Heart right ventricle (tissue), 16 donors: ENCODE measurements at places on chromosomes 16 and 17. TPM values are rescaled to one million over a fixed set of nuclear protein-coding genes. Genes with fewer than 3 reads are reported as not detected.

ZNF469 gene
- 0.73 TPM for polyA plus RNA-seq

- DNase-seq = no peak
Measured at GRCh38 chr17:3927628-3928340, 11.5 kb upstream of the P2RX1 start.

- DNase-seq = peak; percentile 10
Measured at GRCh38 chr16:63744077-63744874, 1377.6 kb downstream of the CDH11 start.

MYCBPAP gene
- polyA plus RNA-seq = 0.80 TPM

B9D1 gene
- 9.4 TPM for polyA plus RNA-seq

DNA sequence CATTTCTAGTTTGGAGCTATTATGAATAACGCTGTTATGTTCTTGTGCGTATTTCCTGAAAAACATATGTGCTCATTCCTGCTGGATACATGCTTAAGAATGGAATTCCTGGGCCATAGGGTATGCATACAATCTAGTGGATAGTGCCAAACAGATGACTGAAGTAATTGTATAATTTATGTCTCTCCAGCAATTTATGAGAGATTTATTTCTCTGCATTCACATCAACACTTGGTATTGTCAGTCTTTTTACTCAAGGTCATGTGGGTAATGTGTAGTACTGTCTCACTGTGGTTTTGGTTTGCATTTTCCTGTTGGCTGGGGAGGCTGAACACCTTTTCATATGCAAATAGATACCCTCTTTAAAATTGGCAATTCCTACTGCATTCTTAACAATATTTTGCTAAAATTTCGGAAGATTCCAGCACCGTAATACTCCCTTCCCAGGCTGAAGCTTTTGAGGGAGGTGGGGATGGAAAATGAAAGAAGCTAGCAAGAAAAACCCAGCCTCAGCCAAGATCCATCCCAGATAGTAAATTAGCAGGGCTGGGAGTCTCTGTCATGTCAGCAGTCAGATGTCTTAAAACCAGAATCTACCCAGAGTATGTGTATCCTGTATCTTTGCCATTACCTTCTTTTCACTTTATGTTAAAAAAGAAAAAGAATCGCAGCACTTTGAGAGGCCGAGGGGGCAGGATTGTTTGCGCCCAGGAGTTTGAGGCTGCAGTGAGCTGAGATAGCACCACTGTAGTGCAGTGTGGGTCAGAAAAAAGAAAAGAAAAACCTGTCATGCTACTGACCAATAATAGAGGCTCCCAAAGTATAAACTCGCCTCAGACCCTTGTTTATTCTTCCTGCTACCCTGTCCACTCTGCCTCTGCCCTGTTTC, 204.9 kb downstream of the LGALS9B start:
- DNase-seq = no peak

NPIPB6 gene
- 0.22 TPM for polyA plus RNA-seq

TANGO6 gene
- 5.8 TPM for polyA plus RNA-seq

DNA sequence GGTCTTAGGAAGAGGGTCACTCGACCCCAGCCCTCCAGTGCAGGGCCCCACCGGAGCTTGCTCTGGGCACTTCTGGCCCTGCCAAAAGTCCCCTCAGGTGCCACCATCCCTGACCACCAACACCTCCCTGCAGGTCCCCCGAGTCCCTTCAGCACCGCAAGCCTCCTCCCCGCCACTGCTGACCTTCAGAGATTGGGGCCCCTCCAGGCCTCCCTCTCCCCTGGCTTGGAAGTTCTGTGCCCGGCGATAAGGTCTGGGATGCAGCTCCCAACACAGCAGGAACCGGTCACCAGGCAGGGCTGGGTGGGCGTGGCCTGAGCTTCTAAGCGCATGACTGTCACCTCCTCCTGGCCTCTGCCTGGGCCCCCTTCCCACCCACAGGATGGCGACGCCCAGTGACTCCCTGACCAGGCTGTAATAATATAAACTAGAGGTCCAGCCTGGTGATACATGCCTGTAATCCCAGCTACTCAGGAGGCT, 11.2 kb downstream of the PIEZO1 start:
- peak; percentile 79 for DNase-seq

DRC3 gene
- 0.55 TPM for polyA plus RNA-seq

DNA sequence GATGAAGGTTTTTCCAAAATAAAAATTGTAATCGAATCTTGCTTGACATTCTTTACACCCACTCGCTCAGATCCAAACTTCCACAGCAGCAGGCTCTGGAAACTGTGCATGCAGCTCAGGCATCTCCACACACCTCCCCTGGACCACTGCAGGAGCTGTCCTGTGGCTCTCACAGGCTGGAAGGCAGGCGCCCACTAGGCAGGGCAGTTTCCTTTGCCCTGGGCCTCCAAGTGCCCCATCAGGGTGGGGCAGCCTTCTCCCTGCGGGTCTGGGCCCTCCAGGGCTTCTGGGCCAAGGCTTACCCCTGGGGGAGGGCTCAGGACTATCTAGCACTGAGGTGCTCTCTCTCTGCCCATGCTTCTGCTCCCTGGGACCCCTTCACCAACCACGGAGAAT, 114.5 kb upstream of the RPL38 start:
- DNase-seq = no peak

PLD2 gene
- polyA plus RNA-seq = 20.7 TPM

DNA sequence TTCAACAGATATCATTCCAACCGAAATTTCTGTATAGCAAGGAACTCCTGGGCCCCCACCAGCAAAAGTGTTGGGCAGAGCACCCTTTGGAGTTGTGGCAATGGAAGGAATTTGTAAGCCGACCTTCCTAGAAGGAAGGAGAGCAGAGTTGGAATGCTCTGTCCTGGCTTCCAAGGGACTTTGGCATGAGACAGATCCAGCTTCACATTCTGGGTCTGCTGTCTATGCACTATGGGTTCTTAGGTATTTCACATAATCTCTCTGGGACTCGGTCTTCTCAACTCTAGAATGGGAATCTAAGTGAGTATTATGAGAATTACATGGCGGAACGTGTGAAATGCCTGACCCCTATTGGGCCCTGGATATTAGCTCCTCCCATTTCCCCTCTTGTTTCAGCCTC, 63.2 kb upstream of the MARCHF10 start:
- DNase-seq = no peak

- no peak for DNase-seq
Measured at GRCh38 chr16:28303132-28303531, 10.8 kb downstream of the SBK1 start.

GRCh38 chr17:82605939-82606600, 42.2 kb downstream of the WDR45B start:
- no peak for DNase-seq

HSPB9 gene
- 0.29 TPM for polyA plus RNA-seq

SHBG gene
- polyA plus RNA-seq = 1.3 TPM

GRCh38 chr16:65523283-65523944, 401.6 kb upstream of the CDH11 start:
- no peak for DNase-seq

TMIGD1 gene
- polyA plus RNA-seq = not detected

DNA sequence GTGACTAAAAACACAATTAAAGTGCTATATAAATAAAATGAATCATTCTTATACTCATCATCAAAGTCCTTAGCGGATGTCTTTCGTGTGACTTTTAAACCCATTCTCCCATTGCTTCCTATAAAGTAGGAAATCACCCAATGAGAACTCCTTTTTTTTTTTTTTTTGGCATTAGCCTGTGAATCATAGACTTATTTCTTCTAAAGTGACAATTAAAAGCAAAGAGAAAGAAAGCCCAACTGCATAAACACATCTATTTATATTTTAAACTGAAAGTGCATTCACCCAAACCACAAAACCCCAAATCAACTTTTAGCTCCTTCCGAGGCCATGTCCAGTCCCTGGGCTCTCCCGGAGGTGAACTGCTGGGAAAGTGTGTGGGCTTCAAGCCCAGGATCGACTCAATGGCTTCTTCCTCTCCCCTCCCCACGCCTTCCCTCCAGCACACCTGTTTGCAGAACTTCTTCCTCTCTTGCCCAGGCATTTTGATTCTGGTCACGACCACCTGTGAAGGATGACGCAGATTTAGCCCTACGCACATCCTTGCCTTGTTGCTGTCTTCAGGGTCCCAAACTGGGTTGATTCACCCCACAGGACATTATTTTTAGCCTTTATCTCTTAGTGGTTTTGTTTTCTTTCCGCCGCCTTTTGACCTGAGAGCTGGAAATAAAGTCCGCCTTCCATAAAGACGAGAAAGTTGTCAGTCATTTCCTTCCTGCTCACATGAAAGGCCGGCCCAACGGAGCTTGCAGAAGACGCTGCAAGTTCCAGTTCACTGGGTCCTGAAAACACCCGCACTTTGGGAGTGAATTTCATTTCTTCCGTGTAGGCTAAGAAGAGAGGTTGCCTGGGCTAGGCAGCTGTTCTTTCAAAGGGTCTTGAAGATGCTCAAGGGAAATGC, 166.8 kb downstream of the MAP2K6 start:
- no peak for DNase-seq

- no peak for DNase-seq
Measured at GRCh38 chr17:63445571-63445953, 544 bp downstream of the CYB561 start.

GRCh38 chr16:3141781-3142311, 7.0 kb downstream of the ZNF213 start:
- DNase-seq = no peak

DNA sequence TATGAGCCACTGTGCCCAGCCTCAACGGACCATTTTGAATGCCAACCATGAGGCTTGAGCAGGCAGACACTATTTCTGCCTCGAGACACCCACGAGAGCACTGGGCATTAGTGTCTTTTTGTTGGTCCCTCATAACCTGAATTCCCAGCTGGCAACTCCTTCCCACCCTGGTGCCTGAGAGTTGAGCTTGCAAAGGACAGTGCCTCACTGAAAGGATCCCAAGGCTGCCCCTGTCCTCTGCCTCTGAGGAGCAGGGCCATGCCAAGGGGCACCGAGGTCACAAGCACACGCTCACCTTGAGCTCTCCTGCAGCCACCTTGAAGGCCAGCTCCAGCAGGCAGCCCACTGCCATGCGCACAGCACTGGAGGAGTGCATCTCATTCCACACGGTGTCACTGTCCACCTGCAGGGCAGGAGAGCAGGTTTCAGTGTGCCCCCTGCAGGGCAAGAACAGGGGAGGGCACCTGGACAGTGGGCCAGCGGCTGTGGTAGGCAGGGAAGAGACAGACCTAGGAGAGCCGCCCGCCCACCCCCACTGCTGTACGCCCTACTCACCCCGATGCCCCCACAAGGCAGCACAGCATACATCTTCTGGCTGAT, 12.8 kb downstream of the G6PC3 start:
- no peak for DNase-seq

MMP28 gene
- 5.4 TPM for polyA plus RNA-seq

ABCA8 gene
- 10.1 TPM for polyA plus RNA-seq

CCL5 gene
- polyA plus RNA-seq = 1.8 TPM

CES5A gene
- polyA plus RNA-seq = not detected

DNA sequence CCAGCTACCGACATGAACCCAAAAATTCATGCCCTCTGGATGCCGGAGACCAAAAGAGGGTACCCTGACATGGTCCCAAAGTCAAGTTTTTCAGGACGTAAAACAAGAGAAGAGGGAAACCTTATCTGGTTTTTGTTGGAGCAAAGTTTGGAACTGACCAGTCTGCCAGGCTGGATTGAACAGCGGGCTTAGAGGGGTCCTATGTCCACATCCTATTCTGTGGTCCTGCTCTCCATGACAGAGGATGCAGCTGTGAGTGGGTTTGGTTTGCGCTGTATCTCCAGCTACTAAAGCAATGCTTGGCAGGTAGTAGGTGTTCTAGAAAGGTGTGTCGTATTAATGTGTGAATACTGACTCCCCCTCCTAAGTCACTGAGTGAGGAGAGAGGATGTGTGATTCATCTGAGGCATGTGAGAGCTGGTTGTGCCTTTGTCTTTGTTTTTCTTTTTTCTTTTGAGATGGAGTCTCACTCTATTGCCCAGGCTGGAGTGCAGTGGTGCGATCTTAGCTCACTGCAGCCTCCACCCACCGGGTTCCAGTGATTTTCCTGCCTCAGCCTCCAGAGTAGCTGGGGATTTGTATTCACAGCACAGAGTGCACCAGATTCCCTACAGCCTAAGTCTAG, 31.0 kb downstream of the PMM2 start:
- no peak for DNase-seq

FBXW10B gene
- polyA plus RNA-seq = 2.2 TPM

DNA sequence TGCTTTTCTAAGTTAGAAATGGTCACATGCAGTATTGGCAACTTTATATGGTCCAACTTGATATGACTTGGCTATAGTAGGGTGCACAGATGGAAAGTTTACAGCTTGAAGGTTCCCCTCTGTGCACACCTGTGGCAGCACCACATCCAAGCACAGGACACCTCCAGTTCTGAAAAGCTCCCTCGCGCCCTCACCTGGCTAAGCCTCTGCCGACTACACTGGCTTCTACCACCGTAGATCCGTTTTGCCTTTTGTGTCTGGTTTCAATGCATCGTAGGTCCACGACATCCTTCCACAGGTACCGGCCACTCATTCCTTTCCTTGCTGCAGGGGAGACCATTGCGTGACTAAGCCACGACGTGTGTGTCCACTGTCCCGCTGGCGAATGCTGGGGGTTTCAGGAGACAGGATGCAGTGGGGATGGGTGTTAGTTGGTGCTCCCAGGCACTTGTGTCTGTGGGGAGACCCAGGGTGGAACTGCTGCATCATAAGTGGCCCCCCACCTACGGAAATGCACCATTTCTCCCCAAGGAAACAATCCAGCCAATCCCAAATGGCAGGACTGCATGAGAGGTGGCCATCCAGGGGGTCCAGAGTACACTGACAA, 4.9 kb upstream of the RASD1 start:
- no peak for DNase-seq

GRCh38 chr16:25135254-25135878, 23.8 kb downstream of the LCMT1 start:
- DNase-seq = no peak

GRCh38 chr17:79529661-79530081, 81.2 kb downstream of the RBFOX3 start:
- no peak for DNase-seq

GRCh38 chr16:82522026-82522425, 104.7 kb upstream of the CDH13 start:
- no peak for DNase-seq

SULT1A4 gene
- polyA plus RNA-seq = 19.2 TPM

OTOP3 gene
- polyA plus RNA-seq = not detected

NXPH3 gene
- polyA plus RNA-seq = 2.3 TPM

- DNase-seq = no peak
Measured at GRCh38 chr17:50480854-50481490, 2.3 kb downstream of the RSAD1 start.

- DNase-seq = no peak
Measured at GRCh38 chr16:69820926-69821541, 58.9 kb downstream of the WWP2 start.
